Renal cortex interstitium (tissue), 15 donors: ENCODE measurements at places on chromosomes 11 and 22. TPM values are rescaled to one million over a fixed set of nuclear protein-coding genes. Genes with fewer than 3 reads are reported as not detected.

DNA sequence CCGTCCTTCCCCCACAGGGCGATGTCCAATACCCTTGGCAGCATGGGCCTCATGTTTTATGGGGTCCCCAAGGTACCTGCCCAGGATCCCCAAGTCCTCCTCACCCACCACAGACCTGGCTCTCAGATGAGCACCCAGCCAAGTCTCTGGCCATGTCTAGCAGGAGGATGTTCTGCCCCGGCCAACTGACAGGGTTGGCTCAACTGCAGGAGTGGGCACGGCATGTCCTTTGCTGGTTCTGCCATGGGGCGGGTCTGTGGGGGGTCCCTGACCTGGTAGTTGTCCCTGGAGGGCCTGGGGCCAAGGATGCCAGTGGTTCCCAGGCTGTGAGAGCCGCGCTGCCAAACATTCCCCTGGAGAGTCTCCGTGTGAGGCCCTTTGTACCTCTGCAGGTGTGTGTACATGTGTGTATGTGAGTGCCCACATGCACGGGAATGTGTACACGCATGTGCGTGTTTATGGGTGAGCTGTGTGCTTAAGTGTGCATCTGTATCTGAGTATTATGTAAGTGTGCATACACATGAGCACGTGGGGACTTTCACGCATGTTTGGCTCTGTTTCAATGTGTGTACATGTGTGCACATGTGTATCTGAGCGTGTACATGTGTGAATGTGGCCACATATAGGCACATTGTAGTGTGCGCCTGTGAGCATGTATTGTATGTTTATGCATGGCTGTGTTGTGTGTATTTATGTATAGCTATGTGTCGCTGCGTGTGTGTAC, 85.5 kb downstream of the KCNQ1 start:
- DNase-seq = no peak

The CSF2RB gene
- polyA plus RNA-seq = 3.7 TPM

- no peak for DNase-seq
Measured at GRCh38 chr11:134528453-134528852, 116.4 kb upstream of the B3GAT1 start.

DNA sequence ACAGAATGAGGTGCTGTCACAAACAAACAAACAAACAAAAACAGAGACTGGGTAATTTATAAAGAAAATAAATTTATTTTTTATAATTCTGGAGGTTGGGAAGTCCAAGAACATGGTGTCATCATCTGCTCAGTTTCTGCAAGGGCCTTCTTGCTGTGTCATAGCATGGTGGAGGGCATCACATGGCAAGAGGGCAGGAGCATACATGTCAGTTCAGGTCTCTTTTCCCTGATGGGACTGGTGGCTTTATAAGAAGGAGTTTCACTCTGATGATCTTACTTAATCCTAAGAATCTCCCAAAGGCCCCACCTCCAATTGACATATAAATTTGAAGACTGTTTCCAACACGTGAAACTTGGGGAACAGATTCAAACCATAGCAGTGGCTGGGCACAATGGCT, 135.7 kb downstream of the NECTIN1 start:
- no peak for DNase-seq

- DNase-seq = no peak
Measured at GRCh38 chr11:72617080-72617762, 57.0 kb downstream of the PDE2A start.

- DNase-seq = peak; percentile 74
Measured at GRCh38 chr11:39990421-39990831, 1469.0 kb downstream of the LRRC4C start.

The LBHD1 gene
- 6.3 TPM for polyA plus RNA-seq

DNA sequence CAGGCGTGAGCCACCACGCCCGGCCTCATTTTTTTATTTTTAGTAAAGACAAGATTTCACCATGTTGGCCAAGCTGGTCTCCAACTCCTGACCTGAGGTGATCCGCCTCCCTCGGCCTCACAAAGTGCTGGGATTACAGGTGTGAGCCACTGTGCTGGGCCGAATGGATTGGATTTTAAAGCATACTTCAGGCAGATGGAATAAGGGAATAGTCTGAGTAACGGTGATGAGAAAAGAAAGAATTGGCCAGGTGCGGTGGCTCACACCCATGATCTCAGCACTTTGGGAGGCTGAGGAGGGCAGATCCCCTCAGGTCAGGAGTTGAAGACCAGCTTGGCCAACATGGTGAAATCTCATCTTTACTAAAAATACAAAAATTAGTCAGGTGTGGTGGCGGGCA, 2.1 kb upstream of the CBL start:
- no peak for DNase-seq

GRCh38 chr11:11965656-11966353, 42.6 kb downstream of the DKK3 start:
- no peak for DNase-seq

- no peak for DNase-seq
Measured at GRCh38 chr11:46348566-46349401, 1.5 kb downstream of the DGKZ start.
